Germinal center (tissue), 1 donor: ENCODE measurements at places on chromosomes 3 and 15.

DNA sequence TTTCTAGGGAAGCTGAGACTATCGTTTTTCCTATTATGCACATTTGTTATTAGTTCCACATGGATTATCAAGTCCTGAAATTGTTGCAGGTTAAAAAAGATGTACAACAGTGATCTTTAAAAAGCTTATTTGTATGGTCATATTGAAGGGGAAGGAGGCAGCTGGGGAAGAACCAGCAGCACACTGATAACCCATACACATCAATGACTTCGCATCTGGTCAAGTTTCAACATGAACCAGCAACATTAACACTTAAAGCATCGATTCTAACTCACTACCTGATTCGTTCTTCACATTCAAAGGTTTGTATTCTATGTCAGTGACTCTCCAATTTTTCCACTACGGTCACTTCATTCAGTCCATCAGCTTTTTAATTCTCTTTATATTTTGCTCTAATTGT, 56.4 kb downstream of the NCEH1 start:
- no peak for DNase-seq

DNA sequence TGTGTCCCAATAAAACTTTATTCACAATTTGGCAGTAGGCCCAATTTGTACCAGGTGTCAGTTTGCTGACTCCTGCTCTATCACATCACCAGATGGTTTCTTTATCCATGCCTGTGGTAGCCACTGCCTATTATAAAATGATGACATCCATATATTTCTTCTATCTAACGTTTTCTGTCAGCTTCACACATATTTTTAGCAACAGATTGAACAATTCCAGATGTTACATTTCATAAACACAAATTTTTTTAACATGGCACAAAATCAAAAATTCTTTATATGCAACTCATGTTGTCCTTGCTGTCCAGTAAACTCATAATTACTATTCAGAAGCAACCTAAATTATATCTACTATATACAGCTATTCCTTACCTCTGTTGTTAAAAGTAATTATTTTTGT, 1371.6 kb downstream of the NSUN3 start:
- DNase-seq: no peak

DNA sequence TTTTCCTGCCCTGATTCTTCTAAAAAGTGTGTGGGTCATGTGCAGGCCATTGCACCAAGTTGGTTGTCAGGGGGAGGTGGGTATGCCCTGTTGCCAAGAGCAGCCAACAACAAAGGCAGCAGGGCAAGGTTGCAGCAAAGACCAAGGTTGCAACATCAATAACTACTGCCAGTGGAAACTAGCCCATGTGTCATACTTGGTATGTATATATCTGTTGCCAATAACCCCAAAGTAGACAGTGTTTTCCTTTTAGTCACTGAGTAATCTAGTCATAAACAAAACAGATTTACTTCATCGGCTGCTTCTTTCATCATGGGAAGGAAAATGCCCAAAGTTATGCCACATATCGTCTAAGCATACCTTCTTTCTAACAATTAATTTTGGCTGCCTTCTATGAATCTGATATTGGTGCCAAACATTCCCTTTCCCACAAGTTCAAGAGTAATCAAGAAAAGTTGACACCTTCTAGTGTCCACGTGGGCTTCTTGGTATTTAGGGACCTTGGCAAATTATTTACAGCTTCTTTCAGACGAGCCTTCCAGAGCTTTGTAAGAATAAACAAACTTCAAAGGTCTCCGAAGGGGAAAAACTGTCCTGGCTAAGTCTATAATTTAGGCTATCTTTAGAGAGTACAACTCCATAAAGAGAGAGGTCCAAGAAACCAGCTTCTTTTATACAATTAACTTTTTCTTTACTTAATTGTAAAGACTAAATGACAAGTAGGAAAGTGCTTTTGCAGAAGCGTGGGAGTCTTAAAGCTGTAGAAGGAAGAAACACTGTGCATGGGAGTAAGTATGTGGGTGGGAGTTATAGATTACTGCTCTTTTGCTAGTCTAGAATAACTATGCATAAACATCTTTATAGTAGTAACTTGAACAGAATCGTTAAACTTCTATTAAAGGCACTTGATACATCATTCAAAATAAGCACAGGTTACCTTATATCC, 10.0 kb upstream of the MBNL1 start:
- no peak for DNase-seq

DNA sequence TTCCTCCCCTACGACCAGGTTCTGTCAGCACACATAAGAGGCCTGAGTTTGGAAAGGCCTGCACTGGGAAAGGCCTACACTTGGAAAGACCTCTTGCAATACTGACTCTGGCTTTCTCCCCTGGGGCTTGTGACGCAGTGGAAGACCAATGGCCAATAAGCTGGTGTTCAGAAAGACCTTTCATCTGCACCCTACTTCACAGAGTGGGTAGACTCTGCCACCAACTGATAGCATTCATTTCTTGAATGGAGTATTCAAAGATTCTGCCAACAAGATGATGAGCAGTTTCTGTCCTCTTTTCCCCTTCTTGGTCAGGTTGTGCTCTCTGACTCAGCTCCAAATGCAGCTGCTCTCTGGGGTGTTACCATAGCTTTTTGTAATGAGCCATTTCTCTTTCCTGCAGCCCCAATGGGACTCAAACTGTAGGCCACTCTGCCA, 48.8 kb downstream of the TIPARP start:
- no peak for DNase-seq

DNA sequence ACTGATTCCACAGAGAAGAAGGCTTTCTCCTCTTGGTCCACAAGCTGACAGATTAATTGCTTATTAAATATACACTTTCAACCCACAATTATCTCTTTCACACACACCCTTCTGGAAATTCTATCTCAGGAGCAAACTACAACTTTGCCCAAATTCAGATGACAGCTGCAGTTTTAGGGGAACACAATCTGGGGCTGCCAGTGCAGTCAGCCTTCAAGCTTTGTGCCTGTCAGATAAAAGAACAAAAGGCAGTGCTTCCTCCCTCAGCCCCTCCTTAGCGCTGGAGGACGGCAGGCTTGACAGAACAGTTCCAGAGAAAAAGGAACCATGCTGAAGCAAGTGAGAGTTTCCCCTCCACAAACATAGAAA, 99.6 kb downstream of the TMCC1 start:
- peak; percentile 18 for DNase-seq

- no peak for DNase-seq
Observed at GRCh38 chr3:126913524-126913923, 69.4 kb upstream of the PLXNA1 start.

DNA sequence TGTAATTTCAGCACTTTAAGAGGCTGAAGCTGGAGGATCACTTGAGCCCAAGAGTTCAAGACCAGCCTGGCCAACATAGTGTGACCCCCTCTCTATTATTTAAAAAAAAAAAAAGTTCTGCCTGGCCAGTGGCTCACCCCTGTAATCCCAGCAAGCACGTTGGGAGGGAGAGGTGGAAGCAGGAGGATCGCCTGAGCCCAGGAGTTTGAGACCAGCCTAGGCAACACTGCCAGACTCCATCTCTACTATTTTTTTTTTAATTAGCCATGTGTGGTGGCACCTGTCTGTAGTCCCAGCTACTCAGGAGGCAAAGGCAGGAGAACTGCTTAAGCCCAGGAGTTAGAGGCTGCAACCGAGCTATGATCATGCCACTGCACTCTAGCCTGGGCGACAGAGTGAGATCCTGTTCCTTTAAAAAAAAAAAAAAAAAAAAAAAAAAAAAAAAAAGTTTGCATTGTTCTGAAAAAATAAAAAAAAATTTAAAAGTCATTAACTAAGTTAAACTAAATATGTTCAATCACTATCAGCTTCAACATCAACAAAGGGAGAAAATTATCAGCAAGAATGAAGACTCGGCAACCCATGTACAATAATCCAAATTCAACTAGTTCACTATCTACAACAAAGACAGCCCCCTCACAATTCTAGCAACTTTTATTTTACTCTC, 1.9 kb downstream of the RAF1 start:
- DNase-seq: no peak

- no peak for DNase-seq
Observed at GRCh38 chr15:37046876-37047614, 53.3 kb downstream of the MEIS2 start.
